ENCODE measurements at places on chromosomes 4 and X.

DNA sequence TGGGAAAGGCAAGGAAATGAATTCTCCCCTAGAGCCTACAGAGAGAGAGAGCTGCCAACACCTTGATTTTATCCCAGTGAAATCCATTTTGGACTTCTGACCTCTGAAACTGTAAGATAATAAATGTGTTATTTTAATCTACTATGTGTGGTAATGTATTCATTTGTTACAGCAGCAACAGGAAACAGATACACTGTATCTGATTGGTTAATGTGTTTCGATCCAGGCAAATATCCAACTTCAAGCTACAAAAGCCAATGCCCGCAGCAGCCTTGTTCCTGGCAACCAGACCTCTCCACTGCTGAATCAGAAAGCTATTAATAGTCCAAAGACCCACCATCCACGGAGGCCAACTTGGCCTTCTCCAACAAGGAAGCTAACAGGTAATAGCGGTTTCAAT lies 318.1 kb downstream of the PTTG2 start:
- no peak for DNase-seq

GRCh38 chr4:89204624-89205023 lies 93.3 kb downstream of the TIGD2 start:
- no peak for DNase-seq

- DNase-seq: no peak
Observed at GRCh38 chr4:156598138-156598681, 373.4 kb downstream of the PDGFC start.

GRCh38 chrX:131216828-131217227 lies 72.3 kb downstream of the IGSF1 start:
- no peak for DNase-seq

GRCh38 chr4:166045457-166045856 lies 172.4 kb downstream of the TLL1 start:
- DNase-seq: no peak

- DNase-seq: no peak
Observed at GRCh38 chr4:89249716-89250361, 57.8 kb downstream of the GPRIN3 start.

DNA sequence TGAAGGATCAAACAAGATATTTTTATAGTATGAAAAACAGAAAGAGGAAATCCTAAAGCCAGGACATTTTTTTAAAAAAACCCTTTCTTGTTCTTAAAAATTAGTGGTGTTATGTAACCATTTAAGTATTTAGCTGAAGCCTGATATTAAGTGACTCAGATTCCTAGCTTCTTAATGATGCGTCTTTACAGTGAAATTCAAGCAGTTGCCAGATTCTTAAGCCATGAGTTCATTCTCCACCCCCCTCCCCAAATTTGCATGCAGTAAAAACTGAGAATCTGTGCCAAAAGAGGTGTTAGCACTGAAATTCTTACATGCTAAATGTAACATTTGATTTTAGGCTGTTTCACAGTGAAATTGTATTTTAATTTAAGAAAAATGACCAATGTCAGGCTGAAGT lies 180.8 kb downstream of the RAPGEF2 start:
- DNase-seq: no peak

DNA sequence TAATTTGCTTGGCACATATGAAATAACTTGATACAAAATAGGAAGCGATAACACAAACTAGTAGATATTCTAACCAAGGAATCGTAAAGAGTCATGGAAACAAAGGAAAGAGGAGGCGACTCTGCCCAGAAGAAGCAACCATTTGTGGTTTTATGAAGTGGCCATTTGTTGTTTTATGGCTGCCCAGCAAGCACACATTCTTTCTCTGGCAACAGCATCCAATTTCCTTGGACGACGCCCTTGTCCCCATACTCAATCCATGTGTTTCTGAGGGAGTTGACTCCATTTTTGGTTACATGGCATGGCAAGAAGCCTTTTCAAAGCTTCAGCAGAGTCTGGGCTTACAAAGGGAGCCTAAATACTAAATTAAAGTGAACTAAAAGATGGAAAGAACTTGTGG lies 295.1 kb downstream of the INPP4B start:
- no peak for DNase-seq

DNA sequence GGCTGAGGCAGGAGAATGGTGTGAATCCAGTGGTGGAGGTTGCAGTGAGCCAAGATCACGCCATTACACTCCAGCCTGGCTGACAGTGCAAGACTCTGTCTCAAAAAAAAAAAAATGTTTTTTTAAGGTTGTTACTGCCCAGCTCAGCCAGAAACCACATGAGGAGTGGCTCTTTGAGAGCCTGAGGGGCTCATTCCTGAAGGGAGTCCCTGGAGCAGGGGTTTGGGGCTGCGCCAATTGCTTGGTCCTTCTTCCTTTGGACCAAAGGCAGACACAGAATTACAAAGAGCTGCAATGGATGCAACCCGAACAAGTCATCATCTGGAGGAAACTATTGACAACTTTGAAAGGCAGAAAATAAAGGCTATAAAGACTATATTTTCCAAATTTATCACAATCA lies 60.6 kb upstream of the WWC2 start:
- DNase-seq: no peak

- DNase-seq: no peak
Observed at GRCh38 chr4:23384741-23385140, 505.1 kb downstream of the PPARGC1A start.

- no peak for DNase-seq
Observed at GRCh38 chrX:129108936-129109335, 414.4 kb downstream of the SMARCA1 start.

DNA sequence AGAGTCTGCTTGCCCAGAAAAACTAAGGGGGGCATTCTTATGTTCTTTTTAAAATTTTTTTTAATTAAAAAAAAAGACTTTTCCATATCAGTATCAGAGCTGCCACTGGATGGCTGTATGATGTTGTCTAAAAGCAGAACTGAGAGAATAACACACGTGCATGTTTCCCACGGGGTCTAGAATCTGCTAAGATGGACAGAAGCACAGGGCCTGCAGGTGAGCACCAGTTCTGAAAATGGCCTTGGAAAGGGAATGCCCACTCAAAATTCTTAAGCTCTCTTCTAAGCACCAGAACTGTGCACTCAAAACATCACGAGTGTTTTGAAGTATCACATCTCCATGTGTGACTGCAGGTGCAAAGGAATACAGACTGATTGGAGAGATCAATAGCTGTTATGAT lies 61.1 kb downstream of the ARAP2 start:
- no peak for DNase-seq

DNA sequence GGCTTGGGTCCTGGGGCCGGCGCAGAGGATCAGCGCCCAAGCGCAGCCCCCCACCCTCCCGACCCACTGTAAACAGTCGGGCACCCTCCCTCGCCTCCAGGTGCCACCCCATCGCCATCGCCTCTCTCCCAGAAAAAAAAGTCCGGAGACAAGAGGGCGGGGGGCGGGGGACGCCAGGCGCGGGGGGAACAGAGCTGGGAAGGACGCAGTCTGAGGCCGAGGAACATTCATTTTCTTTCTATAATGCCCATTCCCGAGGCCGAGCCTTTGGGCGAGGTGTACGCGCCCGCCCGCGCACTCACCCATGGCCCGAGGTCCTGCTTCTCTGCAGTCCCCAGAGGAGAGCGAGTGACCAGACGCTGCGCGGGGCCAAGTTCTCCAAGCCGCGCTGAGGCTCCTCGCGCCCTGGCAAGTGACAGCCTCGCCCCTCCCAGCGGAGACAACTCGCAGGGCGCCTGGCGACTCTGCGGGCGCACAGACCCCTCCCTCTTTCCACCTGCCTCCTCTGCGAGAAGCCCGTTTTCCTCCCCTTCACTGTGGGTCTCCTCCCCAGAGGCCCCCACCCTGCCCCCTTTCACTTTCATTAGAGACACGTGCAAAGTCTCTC lies 63.5 kb upstream of the WDR17 start:
- DNase-seq: no peak

DNA sequence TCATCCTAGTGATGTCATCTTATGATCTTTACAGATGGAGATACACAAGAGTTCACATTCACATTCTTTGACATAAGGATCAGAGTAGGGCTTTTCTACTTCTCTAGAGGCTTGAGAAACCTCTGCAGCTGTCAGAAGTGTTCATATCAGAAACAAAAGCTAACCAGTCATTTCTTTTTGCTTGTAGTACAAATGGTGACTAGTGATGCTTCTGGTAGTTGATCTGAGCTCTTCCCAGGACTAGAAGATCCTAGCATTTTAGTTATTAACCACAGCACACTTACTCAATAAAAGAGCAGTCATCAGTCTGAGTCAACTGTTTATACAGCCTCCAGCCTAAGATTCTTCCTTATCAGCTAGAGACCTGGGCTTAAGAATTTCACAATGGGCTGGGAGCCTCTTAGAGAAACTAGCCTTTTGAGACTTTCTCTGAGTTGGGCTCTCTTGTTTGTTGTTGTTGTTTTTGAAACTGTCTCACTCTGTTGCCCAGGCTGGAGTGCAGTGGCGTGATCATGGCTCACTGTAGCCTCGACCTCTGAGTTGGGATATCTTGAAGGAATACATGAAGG lies 84.1 kb downstream of the TMEM164 start:
- no peak for DNase-seq

- no peak for DNase-seq
Observed at GRCh38 chr4:62644372-62644771, 1444.2 kb downstream of the ADGRL3 start.

DNA sequence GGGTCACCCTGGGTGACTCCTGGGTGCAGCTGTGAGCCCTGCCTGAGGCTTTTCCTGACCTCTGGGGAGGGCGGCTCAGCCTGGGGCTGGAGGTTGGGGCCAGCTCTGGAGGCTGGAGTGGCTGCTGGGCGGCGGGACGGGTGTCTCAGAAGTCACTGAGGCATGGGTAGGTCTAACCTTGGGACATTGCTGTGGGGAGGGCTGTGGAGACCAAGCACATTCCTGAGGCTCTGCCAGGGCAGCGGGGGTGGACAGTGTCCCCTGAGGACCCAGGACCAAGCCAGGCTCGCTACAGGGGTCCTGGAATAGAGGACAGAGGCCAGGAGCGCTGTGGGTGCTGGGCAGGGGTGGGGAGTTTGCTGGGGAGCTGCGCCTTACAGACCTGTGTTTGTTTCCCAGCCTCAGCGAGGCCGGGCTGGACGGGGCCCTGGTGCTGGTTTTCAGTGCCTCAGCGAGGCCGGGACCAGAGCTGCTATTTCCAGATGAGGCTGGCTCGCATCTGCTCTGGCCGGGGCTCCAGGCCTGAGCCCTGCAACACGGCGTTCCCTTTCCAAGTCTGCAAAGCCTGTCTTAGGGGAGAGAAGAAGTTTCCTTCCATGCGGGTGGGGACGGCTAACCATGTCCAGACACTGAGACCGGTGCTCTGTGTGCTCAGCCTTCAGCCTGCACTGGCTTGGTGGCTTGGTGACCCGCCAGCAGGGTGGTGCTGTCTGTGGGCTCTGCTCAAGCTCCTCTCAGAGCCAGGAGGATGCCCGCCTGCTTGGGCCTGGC lies 3.0 kb upstream of the SLC25A6 start:
- no peak for DNase-seq

GRCh38 chr4:25792200-25792791 lies 70.5 kb downstream of the SEL1L3 start:
- DNase-seq: no peak

- no peak for DNase-seq
Observed at GRCh38 chr4:139564502-139564901, 8.5 kb upstream of the SETD7 start.

DNA sequence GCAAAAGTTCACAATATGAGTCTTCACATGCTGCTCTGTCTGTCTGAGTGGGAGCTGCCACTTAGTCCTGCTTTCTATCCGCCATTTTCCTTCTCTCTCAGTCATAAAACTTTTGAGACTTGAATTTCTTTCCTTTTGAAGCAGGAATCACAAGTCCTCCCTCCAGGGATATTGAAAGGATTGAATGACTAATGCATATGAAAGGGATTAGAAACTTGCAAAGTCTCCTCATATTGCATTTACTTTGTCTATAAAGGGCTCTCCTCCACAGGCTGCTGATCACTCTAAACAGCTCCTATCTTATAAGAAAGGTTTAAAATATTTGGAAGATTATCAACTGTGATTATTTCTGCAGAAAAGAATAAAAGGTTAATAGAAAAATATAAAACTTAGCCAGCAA lies 879.1 kb downstream of the ARAP2 start:
- no peak for DNase-seq

GRCh38 chrX:34687095-34687494 lies 30.0 kb upstream of the TMEM47 start:
- no peak for DNase-seq

DNA sequence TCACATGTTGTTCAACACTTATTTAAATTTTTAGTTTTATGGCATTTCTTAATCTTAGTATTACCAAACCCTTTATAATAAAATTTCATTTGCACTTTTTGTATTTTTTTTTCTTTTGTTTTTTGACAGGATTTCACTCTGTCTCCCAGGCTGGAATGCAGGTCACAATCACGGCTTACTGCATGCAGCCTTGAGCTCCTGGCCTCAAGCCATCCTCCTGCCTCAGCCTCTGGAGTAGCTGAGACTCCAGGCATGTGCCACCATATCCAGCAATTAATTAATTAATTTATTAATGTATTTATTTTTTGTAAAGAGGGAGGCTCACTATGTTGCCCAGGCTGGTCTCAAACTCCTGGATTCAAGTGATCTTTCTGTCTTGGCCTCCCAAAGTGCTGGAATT lies 133.4 kb downstream of the ADGRL3 start:
- no peak for DNase-seq

DNA sequence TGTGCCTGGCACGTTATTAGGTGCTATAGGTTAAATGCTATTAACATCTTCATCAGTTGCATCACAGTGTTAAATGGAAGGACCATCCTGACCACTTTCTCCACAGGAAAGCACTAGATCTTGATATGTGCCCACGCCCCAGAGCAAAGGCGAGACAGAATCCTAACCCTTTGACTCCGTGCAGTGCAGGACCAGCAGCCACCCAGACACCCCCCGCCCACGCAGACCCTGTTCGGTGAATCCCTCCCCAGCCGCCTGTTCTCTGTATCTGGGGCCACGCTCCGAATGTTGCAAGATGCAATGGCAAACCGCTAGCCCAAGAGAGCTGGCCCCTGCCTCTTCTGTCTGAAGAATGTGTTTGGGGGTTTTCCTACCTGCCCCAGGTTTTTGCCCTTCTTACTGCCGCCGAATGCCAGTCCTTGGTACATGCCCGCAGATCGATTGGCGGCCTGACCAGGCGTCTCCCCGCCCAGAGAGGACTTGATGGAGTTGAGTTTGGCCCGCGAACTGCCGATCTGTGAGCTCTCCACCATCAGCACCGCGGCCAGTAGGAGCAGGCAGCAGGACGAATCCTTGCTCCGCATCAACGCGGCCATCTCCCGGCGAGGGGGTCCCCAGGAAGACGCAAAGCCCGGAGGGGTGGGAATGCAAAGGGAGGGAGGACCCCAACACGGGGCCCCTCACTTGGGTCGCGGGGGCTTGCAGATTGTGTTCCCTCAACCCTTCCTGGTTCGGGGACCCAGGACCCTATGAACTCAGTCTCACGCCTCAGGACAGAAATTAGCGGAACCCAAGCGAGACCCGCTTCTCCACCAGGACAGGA lies 906 bp downstream of the DKK2 start:
- no peak for DNase-seq
